ENCODE measurements at places on chromosomes 7 and 10.

GRCh38 chr10:62011558-62011957 lies 110.1 kb downstream of the ARID5B start:
- no peak for DNase-seq

- DNase-seq: no peak
These were observed 31.3 kb upstream of the GALNT11 start for GRCh38 chr7:151993977-151994676.

- no peak for DNase-seq
These were observed 96.3 kb upstream of the PRR15 start for GRCh38 chr7:29467193-29467926.

- no peak for DNase-seq
These were observed 10.9 kb upstream of the NFE2L3 start for GRCh38 chr7:26141077-26141476.
